Stimulated activated CD8-positive, alpha-beta memory T cell treated with anti-CD3 and anti-CD28 coated beads, Interleukin-7, amount 100 ng/mL, for 4 hours (primary cell): ENCODE measurements at places on chromosomes 12 and 14.

DNA sequence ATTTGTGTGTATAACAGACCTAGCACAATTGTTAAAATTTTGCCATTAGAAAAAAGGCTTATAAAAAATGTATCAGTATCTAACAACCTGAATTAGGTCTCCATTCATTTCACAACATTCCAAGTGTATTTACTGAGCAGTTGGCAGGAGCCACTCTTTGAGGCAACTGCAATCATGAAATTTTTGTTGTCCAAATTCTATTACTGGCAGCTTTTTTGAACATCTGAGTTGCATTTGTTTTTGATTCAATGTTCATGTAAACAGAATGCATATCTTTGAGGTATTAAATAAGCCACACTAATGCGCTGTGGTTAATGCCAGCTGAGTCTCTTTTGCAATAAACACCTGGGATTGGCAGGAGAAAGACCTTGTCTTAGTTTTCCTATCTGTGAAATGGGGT is 8.7 kb downstream of the KITLG start:
- no peak for DNase-seq

- no peak for DNase-seq
Observed at GRCh38 chr14:68669111-68669511, 123.8 kb downstream of the ZFP36L1 start.

DNA sequence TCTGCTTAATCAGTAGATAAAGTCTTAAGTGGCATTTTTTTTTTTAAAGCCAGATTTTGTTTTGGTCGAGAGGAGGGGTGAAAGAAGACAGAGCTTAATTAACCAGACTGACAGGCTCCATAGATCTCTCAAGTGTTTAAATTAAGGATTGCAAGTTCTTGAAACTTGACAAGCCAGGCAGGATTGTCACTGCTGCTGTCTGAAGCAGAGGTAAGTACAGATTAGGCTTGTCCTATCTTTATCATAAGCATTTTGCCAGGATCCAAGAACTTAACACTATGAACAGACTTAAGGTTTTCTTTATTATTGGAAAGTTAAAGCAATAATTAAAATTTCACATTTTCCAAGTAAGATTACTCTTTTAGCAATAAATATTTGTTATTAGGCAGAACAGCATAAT is 179.6 kb upstream of the LMO3 start:
- no peak for DNase-seq

DNA sequence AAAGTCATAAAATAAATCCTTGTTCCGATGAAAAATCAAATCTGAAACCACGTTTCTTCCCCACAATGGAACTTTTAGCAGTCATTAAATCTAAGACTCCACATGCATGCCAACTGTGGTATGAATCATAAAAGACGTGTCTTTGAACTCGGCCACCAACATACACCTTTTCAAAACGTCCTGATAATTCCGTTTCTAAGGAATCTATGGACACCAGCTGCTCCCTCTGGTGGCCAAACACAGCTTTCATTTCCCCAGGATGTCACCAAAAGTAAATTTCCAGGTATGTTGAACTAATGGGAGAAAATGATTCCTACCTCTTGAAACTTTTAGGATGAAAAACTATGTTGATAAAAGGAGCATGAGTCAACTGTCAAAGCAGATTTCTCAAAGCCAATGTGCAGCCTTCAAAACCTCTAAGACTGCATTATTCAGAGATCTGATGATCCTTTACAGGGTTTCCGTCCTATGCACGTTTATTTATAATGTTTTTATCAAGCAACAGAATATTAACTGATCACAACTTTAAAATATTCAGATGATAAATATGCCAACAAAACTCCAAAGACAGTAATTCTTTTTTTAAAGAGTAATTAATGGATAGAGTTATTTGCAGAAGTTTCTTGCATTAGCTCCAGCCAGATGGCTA is 96.2 kb downstream of the CIT start:
- DNase-seq: no peak

DNA sequence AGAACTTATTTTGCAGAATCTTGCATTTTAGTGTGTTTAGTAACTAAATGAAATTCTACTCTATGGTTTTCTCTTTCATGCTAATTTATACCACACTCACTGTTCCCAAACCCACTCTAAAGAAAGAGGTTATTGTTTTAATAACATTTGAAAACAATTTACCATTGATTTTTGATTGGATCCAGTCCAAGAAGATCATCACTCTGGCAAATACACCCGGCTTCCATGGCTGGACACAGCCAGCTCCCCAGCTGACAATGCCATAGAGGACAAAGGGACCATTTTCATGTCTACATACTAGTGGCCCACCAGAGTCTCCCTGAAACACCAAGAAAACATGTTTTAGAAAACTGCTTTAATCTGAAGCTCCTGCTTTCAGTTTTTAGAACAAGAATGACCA is 42.4 kb downstream of the OVCH1 start:
- no peak for DNase-seq

- no peak for DNase-seq
Observed at GRCh38 chr14:102490456-102490855, 19.1 kb downstream of the ANKRD9 start.

- no peak for DNase-seq
Observed at GRCh38 chr14:105324871-105325270, 10.3 kb downstream of the PACS2 start.

DNA sequence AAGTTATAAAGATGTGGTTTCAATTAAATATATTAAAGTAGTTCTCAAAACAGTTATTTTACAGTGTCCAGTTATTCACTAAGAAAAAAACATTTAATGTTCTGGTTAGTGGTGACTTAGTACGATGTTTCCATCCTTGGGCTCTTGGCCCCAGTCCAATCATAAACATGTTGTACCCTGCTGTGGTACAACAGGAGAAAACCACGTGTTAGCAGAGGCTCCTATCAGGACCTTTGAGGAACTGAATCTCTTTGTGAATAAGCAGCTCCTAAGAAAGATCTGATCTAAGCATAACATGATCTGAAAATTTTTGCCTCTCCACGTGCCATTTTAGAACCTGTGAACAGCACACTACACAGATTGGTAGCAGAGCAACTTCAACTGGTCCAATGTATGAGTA is 234.0 kb downstream of the SYT1 start:
- DNase-seq: no peak

DNA sequence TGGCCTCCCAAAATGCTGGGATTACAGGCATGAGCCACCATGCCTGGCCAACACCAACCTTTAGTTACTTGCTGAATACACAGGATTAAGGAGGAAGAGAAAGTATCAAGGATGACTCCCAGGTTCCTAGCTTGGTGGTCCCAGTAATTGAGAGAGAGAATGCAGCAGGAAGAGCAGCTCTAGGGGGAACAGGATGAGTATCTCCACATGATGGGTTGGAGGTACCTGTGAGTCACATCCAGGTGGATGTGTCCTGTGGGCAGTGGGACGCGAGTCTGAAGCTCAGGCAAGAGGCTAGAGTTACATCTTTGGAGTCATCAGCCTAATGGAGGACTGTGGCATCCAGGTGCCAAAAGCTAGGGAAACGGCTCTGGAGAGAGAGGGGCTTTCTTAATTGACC is 47.1 kb downstream of the MDM2 start:
- no peak for DNase-seq

DNA sequence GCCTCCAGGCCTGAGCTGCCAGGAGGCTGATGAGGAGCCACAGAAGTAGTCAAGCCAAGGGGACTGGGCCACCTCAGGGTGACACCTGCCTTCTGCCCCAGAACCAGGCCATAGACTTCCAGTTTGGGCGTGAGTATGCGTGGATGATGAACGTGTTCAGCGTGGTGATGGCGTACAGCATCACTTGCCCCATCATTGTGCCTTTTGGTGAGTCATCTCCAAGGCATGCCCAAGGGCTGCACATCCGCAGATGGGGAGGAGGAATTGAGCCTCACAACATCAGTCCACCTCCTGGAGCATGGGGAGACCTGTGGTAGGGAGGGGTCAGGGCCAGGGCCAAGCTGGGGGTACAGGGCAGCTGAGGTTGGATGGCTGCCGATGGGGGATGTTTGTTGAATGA is 22.3 kb downstream of the NGB start:
- DNase-seq: no peak

DNA sequence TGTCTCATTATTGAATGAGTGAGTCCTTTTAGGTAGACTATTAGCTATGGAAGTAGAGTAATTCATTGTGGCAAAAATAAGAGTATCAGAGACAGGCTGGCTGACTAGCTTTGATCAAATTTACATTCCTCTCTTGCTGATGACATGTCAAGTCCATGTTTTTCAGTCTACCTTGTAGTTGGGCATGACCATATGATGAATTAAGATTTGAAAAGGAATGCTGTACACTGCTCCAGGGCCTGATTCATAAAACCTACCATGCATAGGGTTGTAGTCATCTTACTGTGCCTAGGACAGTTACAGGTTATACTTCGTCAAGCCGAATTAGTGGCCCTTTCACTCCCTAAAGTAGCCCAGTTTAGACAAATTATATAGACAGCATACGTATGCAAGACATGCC is 545.7 kb upstream of the MIS18BP1 start:
- DNase-seq: no peak

GRCh38 chr12:21438643-21439042 is 1.2 kb downstream of the PYROXD1 start:
- no peak for DNase-seq

GRCh38 chr12:103498990-103499389 is 3.2 kb upstream of the C12orf42 start:
- no peak for DNase-seq
